ENCODE measurements at places on chromosomes 3 and 15. TPM values are rescaled to one million over a fixed set of nuclear protein-coding genes. Genes with fewer than 3 reads are reported as not detected.

Gene KBTBD13
- total RNA-seq: not detected

Gene CAMKV
- total RNA-seq: not detected

Gene C2CD4B
- total RNA-seq: 58.1 TPM

Gene SGO1
- total RNA-seq: 4.6 TPM

Gene CA12
- 1.2 TPM for total RNA-seq

Gene TRH
- total RNA-seq: not detected

Gene NR2F2
- total RNA-seq: 36.9 TPM

Gene VPS13C
- total RNA-seq: 107 TPM

Gene ITPKA
- 1.6 TPM for total RNA-seq

Gene LTF
- under 0.01 TPM for total RNA-seq

Gene FGF12
- total RNA-seq: 1.6 TPM

Gene SLC22A13
- total RNA-seq: under 0.01 TPM

Gene ROBO1
- 5.3 TPM for total RNA-seq

Gene XYLB
- total RNA-seq: 3.5 TPM

Gene ZDHHC3
- total RNA-seq: 89.5 TPM

Gene KNG1
- total RNA-seq: not detected

Gene KNSTRN
- total RNA-seq: 48.4 TPM

Gene CLDN11
- total RNA-seq: 698 TPM

Gene P2RY14
- not detected for total RNA-seq

Gene NEK10
- total RNA-seq: 11.6 TPM

Gene UCN2
- not detected for total RNA-seq

Gene LXN
- 72.1 TPM for total RNA-seq

Gene IMPG2
- total RNA-seq: 0.98 TPM

Gene CLDN18
- not detected for total RNA-seq

Data from vein endothelial cell (primary cell).